ENCODE measurements at places on chromosomes 5 and 9. TPM values are rescaled to one million over a fixed set of nuclear protein-coding genes. Genes with fewer than 3 reads are reported as not detected.

AKNA gene
- 124 TPM for polyA plus RNA-seq

DNA sequence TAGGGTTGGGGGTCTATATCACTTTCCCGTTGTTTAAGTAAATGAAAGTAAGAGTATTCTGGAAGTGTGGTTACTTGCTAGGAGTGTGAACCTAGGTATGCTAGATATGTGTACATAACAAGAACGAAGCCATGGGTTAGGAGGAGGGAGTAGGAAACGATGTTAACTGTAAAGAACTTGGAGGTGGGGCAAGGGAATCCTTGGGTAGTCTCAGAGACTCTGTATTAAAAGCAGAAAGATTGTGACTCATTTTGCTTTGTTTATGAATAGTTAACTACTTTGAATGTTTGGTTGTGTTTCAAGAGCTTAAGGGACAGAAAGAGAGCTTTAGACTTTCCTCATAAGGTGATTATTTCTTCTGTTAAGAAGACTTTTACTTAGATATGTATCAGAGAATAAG, 59.9 kb downstream of the TMEM252 start:
- peaks cover 10% of the 10 kb centered on the region for H3K4me1 ChIP-seq
- no peaks in the 10 kb centered on the region for H3K27me3 ChIP-seq
- DNase-seq = no peak
- no peak overlapping the region for H3K4me3 ChIP-seq

NMUR2 gene
- polyA plus RNA-seq = not detected

FST gene
- polyA plus RNA-seq = 0.07 TPM

- H3K4me3 ChIP-seq = no peak overlapping the region
- DNase-seq = peak; percentile 62
- H3K27ac ChIP-seq = no peak overlapping the region
- H3K4me1 ChIP-seq = peaks cover 4% of the 10 kb centered on the region
These were observed 52.2 kb downstream of the COL5A1 start for GRCh38 chr9:134693641-134694367.

RIGI gene
- polyA plus RNA-seq = 6.5 TPM

DNA sequence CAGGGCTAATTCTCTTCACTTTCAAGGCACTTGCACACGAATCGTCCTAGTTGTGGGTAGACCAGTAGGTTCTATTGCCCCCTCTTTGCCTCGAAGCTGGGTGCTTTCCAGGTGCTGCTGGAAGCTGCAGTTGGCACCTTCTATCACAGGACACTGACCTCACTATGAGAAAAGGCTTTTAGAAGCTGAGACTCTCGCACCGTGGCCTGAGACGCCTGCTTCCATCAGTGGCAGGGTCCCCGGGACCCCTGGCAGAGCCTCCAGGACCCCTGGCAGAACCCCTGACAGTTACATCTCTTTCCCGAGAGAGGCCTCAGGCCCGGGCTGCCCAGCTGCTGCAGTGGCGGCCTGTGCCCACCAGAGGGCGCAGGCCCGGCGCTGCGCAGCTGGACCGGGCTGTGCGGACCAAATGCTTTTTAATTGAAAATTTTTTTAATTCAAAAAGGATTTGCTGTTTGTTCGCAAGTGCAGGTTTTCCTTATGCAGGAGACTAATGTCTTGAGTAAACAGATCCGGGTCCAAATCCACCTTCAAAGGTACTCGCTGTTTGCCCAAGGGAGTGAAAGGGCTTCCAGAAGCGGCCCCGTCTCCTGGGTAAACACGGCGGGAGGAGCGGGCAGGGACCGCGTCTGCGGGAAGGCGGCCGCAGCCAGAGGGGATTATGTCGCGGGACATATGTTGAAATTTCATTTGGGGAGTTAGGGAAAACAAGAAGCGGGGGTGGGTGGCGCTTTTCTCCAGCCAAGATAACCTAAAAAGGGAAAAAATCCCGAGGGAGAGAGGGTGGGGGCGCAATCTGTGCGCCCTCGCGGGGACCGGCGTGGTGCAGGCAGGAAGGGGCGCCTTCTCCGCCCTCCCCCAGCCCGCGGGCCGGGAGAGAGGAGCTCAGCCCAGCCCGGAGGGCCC, 114.5 kb upstream of the LMX1B start:
- H3K36me3 ChIP-seq = peaks cover 20% of the 10 kb centered on the region
- H3K4me1 ChIP-seq = peaks cover 41% of the 10 kb centered on the region
- peaks cover 20% of the 10 kb centered on the region for H3K27me3 ChIP-seq

OTP gene
- polyA plus RNA-seq = not detected

DNA sequence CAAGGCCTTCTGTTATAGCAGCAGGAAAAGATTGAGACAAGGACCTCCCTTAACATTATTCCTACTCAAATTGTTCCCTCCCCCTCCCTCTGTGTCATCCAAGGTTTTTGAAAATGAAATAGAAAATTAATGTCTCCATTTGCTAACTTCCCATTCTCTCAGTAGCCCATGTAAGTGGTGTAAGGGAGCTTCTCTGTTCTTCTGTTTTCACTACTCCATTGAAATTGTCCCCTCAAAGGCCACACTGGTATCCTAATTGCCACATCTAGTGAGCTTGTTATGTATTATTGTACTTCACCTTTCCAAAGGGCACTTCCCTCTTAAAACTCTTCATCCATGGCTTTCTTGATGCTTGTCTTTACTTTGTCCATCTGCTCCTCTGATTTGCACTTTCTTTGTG, 131.2 kb upstream of the PIK3R1 start:
- H3K27ac ChIP-seq = no peak overlapping the region
- H3K4me1 ChIP-seq = peaks cover 9% of the 10 kb centered on the region
- no peaks in the 10 kb centered on the region for H3K27me3 ChIP-seq
- no peak overlapping the region for H3K4me3 ChIP-seq
- no peak for DNase-seq
- H3K36me3 ChIP-seq = no peaks in the 10 kb centered on the region

GRCh38 chr9:16530669-16531642, 339.5 kb downstream of the BNC2 start:
- no peak overlapping the region for H3K4me3 ChIP-seq
- H3K4me1 ChIP-seq = no peaks in the 10 kb centered on the region
- H3K27me3 ChIP-seq = no peaks in the 10 kb centered on the region
- no peak for DNase-seq
- no peaks in the 10 kb centered on the region for H3K36me3 ChIP-seq
- H3K27ac ChIP-seq = no peak overlapping the region

DNA sequence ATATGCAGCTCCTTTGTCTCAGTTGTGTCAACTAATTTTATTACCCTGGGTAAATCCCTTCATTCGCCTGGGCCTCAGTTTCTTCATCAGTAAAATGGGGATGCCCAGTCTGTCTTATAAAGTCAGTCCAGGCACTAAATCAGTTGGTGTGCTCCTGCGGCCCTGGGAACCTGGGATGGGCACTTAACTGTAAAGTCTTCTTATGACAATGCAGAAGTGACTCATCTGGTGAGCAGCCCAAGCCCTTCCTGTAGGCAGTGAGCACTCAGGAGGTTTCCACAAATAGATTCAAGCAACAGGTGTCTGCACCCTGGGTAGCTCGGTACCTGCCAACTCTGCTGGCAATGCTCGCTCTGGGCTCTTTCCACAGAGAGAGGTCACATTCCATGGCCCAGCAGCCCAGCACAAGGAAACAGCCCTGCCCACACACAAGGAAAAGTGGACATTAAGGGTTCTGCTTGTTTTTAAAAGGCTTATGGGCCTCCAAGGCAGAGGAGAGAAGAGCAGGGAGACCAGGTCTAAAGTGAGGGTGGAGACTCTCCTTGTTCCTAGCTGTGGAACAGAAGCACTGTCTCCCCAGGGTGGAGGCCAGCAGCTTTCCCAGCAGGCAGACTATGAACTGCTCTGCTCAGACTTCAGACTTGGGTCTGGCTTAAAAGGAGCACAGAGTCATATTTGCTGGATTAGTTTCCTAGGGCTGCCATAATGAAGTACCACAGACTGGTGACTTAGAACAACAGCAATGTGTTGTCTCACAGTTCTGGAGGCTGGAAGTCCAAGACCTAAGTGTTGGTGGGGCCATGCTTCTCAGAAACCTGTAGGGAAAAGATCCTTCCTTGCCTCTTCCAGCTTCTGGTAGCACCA, 89.7 kb upstream of the ADRA1B start:
- no peaks in the 10 kb centered on the region for H3K36me3 ChIP-seq
- DNase-seq = no peak
- H3K4me1 ChIP-seq = no peaks in the 10 kb centered on the region
- no peaks in the 10 kb centered on the region for H3K27me3 ChIP-seq

- no peaks in the 10 kb centered on the region for H3K27me3 ChIP-seq
- no peak for DNase-seq
- no peaks in the 10 kb centered on the region for H3K4me1 ChIP-seq
These were observed 15.2 kb upstream of the SPATA9 start for GRCh38 chr5:95697781-95698681.

TEX48 gene
- polyA plus RNA-seq = not detected

GRCh38 chr9:106713206-106713605, 149.8 kb upstream of the ZNF462 start:
- H3K4me1 ChIP-seq = no peaks in the 10 kb centered on the region
- no peak overlapping the region for H3K27ac ChIP-seq
- DNase-seq = no peak

DNA sequence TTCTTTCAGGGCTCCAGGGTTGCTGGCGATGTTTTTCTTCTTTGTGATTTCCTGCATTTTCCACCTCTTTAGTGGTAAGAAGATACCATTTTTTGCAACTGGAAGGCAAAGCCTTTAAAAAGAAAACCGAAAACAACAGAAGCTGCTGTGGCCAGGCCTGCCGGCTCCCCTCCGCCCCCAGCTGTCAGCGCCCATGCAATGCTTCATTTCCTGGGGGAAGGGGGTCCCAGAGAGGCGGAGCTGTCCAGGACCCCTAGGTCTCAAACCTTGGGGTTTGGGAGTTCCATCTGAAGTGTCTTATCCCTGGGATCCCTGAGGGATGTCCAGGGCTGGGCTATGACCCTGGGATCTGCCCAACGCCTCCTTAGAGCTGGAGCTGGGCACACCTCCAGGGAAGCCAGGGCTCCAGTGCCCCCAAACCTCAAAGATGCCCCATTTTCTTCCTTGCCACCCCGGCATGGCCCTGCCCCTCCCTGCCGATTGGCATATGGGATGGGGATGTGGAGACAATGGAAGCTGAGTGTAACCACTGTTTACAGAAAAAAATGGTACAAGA, 257.2 kb upstream of the MVB12B start:
- H3K27me3 ChIP-seq = peaks cover 22% of the 10 kb centered on the region
- DNase-seq = no peak
- no peak overlapping the region for H3K4me3 ChIP-seq
- no peaks in the 10 kb centered on the region for H3K4me1 ChIP-seq

Measured in spleen (tissue), 13 donors.